ENCODE measurements at places on chromosomes 1 and 21. TPM values are rescaled to one million over a fixed set of nuclear protein-coding genes. Genes with fewer than 3 reads are reported as not detected.
A peak's percentile ranks its signal among the peaks of the same experiment; 100 is the strongest.

Gene AXDND1
- not detected for total RNA-seq

Gene KRTAP11-1
- not detected for total RNA-seq

Gene RAB25
- total RNA-seq: 62.0 TPM

Gene OR10R2
- total RNA-seq: not detected

Gene OR2G6
- not detected for total RNA-seq

- peaks cover 18% of the 10 kb centered on the region for H3K4me1 ChIP-seq
- H3K4me3 ChIP-seq: no peak overlapping the region
Measured at GRCh38 chr21:35696644-35697043, 363.7 kb downstream of the SETD4 start.

- peaks cover 25% of the 10 kb centered on the region for H3K4me1 ChIP-seq
- H3K27me3 ChIP-seq: no peaks in the 10 kb centered on the region
- H3K36me3 ChIP-seq: peaks cover 34% of the 10 kb centered on the region
Measured at GRCh38 chr1:36134505-36135329, 9.7 kb upstream of the COL8A2 start.

DNA sequence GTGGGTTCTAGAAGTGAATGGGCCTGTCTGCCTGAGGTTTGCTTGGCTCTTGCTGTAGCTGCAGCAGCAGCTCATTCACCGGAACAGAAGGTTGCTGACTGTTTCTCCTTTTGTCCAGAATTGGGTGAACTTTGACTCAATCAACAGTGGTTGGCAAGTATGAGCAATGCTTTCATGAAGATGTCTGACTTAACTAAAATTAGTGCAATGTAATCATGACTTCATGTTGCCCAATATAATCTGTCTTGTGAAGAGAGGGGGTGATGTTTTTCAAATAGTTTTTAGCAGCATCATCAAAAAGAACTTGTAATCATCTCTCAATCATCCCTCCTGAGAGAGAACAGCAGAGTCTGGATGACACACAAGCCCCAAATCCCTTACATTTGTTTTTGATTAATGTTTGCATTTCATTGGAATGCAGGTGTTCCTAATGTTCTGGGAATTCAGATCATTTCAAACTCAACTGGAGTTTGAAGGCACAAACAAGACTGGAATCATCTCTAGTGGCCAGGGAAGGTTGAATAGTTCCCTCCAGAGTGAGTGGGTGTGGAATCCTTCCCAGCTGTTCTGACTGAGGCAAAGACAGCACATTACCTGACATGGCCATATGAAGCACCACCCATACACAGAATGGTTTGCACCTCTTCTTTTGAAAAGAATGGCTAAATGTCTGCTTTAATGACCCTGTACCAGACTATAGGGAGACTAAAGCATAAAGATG, 82.9 kb downstream of the HLX start:
- H3K27me3 ChIP-seq: no peaks in the 10 kb centered on the region
- H3K36me3 ChIP-seq: no peaks in the 10 kb centered on the region
- no peak overlapping the region for H3K27ac ChIP-seq
- no peaks in the 10 kb centered on the region for H3K4me1 ChIP-seq

- DNase-seq: no peak
- H3K4me1 ChIP-seq: no peaks in the 10 kb centered on the region
Measured at GRCh38 chr21:14977814-14978213, 87.0 kb downstream of the NRIP1 start.

- no peaks in the 10 kb centered on the region for H3K27me3 ChIP-seq
- H3K4me3 ChIP-seq: peak overlapping the region; percentile 66
- H3K27ac ChIP-seq: peak overlapping the region; percentile 100
Measured at GRCh38 chr1:150562446-150563339, 13.5 kb downstream of the ADAMTSL4 start.

DNA sequence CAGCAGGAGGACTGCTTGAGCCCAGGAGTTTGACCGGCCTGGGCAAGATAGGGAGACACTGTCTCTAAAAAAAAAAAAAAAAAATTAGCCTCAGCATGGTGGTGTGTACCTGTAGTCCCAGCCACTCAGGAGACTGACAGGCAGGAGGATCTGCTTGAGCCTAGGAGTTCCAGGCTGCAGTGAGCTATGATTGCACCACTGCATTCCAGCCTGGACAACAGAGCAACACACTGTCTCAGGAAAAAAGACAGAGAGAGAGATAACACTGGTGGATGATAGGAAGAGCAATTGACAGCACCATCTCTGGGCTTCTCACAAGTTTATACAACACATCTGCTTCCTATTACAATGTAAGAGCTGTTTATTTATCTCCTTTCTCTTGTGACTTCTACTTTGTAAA, 2.4 kb upstream of the RNU11 start:
- H3K4me1 ChIP-seq: peaks cover 32% of the 10 kb centered on the region
- no peak overlapping the region for H3K4me3 ChIP-seq
- no peak for DNase-seq
- H3K27me3 ChIP-seq: no peaks in the 10 kb centered on the region

- H3K27ac ChIP-seq: peak overlapping the region; percentile 98
- H3K4me1 ChIP-seq: peaks cover 42% of the 10 kb centered on the region
- peak; percentile 2 for DNase-seq
- peaks cover 31% of the 10 kb centered on the region for H3K36me3 ChIP-seq
- H3K4me3 ChIP-seq: peak overlapping the region; percentile 94
Measured at GRCh38 chr1:11807133-11807532, 1.1 kb downstream of the CLCN6 start.

- no peaks in the 10 kb centered on the region for H3K27me3 ChIP-seq
- peak; percentile 96 for DNase-seq
- H3K4me1 ChIP-seq: peaks cover 19% of the 10 kb centered on the region
- H3K36me3 ChIP-seq: no peaks in the 10 kb centered on the region
Measured at GRCh38 chr1:169106095-169106920, at the start of gene ATP1B1. Gene ATP1B1 (plus strand): TSS chr1:169106690. CDS start chr1:169106830, 140 bp downstream.

DNA sequence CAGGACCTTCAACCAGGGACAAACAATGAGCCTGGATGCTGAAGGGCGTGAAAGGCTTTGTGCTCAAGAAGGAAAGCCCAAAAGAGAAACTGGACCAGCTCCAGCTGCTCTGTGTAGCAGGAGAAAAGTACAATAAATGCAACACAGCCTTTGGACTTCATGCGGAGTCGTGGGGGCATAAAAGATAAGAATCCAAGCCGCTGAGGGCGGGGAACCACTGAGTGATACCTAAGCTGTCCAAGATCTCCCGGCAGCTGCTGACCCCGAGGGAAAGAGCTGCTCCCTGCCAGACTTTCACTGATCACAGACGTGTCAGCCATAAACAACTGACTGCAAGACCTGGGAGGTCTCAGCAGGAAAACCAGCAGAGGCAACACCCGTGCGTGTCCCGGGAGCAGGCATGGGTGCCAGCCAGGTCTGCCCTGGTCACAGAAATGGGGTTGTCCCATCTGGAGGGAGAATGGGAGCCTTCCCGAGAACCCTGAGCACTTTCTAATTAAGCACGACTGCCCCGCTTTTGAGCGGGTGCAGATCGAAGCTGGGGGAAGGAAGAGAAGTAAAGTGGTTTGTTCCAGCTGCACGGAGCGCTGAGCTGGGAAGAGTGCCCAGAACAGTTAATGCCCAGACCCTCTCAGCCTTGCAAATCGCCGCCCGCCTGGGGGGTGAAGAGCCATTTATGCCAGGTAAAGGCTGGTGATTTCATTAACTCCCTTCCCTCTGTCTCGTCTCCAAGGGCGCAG, 68.3 kb upstream of the TARDBP start:
- DNase-seq: no peak
- H3K27ac ChIP-seq: no peak overlapping the region
- peaks cover 17% of the 10 kb centered on the region for H3K4me1 ChIP-seq
- H3K4me3 ChIP-seq: peak overlapping the region; percentile 39
- H3K27me3 ChIP-seq: no peaks in the 10 kb centered on the region

- peak overlapping the region; percentile 33 for H3K27ac ChIP-seq
- no peak overlapping the region for H3K4me3 ChIP-seq
- no peaks in the 10 kb centered on the region for H3K36me3 ChIP-seq
- no peaks in the 10 kb centered on the region for H3K27me3 ChIP-seq
Measured at GRCh38 chr1:27439150-27439549, 46.7 kb downstream of the GPR3 start.

DNA sequence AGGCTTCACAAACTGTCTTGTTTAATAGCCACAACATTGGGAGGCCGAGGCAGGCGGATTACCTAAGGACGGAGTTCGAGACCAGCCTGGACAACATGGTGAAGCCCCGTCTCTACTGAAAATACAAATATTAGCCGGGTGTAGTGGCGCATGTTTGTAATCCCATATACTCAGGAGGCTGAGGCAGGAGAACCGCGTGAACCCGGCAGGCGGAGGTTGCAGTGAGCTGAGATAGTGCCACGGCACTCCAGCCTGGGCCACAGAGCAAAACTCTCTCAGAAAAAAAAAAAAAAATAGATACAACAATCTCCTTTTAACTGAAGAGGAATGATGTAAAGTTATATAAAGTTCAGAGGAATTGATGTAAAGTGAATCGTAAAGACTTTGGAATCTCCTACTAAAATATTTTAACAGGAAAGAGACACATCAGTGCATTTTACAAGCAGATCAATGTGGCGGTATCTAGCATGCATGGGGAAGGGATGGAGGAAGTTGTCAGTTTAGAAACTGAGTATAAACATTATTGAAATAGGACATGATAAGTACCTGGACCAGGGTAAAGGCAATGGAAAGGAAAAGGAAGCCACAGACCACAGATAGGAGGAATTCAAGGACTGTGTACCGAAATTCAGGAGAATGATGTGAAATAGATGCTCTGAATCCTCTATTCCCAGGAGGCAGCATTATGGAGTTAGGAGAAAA, 41.5 kb downstream of the PTPRC start:
- H3K27me3 ChIP-seq: no peaks in the 10 kb centered on the region
- H3K4me3 ChIP-seq: no peak overlapping the region
- H3K36me3 ChIP-seq: no peaks in the 10 kb centered on the region
- H3K27ac ChIP-seq: peak overlapping the region; percentile 71
- peaks cover 33% of the 10 kb centered on the region for H3K4me1 ChIP-seq
